Activated CD4-positive, alpha-beta T cell treated with anti-CD3 and anti-CD28 coated beads for 48 hours (primary cell): ENCODE measurements at places on chromosomes 3 and 15.

GRCh38 chr3:194011807-194012206 is 124.1 kb upstream of the HES1 start:
- DNase-seq, result no peak

DNA sequence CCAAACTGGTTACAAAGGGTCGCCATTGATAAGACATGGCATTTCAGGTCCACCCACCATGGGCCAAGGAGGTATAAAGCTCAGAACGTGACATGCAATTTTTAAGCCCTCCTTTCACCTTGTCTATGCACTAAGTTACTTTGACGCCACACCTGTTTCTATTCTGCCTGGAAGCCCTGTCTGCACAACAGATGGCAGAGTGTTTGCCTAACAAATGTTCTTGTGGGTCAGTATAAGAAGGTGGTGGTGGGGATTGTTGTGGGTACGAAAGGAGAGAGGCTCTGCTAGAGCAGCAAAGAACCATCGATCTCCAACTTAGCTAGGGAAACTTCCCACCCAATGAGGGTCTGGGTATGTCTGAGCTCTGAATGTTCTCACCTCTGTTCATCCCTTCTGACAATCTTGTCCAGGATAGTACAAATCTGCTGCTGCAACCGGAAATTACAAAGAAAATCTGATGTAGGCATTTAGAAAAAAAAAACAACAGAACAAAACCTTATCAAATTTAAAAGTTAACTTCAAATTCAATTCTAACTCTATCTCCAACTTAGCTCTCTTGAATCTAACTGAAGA is 945.0 kb upstream of the CFAP20DC start:
- DNase-seq, result no peak

DNA sequence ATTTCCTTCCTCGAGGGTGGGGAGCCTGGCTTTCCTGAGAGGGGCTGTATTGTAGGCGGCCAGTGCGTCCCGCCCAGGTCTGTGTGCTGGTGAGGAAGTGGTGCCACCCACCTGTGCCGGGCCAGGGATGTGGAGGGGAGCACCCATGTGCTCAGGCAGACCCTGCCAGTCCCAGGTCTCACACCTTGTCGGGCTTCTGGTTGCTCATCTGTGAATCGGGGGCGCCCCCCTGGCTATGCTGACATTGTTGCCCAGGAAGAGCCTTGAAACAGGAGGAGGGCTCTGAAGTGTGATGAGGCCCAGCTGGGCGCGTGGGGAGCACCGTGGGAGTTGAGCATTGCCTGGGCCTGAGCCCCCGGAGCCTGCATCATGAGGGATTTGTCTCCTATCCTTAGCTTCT is 4.8 kb downstream of the FBLN2 start:
- DNase-seq, result no peak

DNA sequence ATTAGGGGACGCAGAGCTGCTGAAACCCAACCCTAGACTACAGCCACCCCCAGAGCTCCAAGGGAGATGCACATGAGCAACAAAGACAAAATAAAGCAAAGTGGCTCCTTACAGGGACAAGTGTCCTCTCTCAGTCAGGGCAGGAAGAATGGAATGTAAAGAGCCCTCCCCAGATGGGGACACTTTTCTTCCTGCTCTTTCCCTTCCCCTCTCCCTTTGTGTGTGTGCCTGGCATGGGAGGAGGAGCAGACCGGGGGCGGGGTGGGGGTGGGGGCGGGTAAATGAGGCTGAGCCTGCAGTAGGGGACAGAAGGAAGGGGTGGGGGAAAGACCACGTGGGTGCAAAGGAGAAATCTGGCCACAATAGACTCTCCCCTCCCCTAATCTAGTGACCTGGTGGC is 37.4 kb downstream of the ACAA1 start:
- DNase-seq, result no peak

GRCh38 chr3:136939489-136939888 is 18.3 kb upstream of the IL20RB start:
- DNase-seq, result no peak

GRCh38 chr3:185076219-185076618 is 76.6 kb downstream of the C3orf70 start:
- no peak for DNase-seq

- DNase-seq, result no peak
Observed at GRCh38 chr15:77985031-77985930, 92.2 kb downstream of the TBC1D2B start.

DNA sequence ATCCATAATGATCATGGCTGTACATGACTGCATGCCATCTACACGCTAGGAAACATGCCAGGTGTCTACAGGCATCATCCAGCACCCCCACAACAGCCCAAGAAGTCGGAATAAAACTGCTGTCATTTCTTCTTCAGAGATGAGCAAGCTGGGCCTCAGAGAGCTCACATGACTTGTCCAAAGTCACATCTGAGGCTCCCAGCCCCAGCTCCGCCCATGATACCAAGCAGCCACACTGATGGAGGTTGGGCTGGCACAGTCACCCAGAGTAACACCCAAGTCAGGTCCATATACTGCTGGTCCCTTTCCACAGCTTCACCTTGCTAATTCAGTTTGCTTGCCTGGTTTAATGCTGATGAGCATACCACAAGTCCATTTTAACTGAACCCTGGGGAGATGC is 116.6 kb downstream of the SEC22A start:
- DNase-seq, result no peak

- no peak for DNase-seq
Observed at GRCh38 chr15:66820481-66821176, 118.6 kb downstream of the SMAD6 start.

GRCh38 chr15:79412429-79412828 is 19.7 kb upstream of the MINAR1 start:
- DNase-seq, result no peak

GRCh38 chr3:64539451-64540196 is 148.2 kb downstream of the ADAMTS9 start:
- no peak for DNase-seq

DNA sequence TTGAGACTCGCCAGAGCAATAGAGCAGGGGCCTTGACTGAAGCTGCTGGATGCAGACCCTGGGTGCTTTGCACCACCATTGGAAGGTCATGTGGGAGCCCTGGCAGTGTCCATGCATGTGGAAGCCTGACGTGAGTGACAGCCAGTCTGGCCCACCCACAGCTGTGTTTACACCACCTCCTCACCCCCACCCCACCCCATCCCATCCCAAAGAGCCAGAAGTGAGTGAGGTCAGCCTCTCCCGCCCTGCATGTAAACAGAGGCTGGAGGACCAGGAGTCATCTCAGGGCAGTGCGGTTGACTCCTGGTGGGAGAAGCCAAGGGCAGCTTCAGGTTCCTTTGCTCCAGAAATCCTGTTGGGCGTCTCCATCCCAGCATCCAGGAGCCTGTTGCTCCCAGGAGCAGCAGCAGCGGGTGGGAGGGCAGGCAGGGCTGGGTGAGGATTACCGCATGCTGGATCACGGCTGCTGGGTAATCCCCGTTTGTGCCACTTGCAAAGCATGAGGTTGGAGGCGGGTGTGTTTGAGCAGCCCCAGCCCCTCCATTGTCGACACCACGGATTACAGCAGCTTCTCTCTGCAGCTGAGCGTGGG is 44.6 kb downstream of the CORO2B start:
- DNase-seq, result no peak

GRCh38 chr15:85000937-85001336 is 19.3 kb downstream of the PDE8A start:
- no peak for DNase-seq

- no peak for DNase-seq
Observed at GRCh38 chr15:63500265-63501250, 3.8 kb upstream of the USP3 start.

GRCh38 chr3:42979044-42979972 is at the start of gene GASK1A:
GASK1A (plus strand) TSS chr3:42979311; CDS start chr3:42979643, 332 bp downstream.
- DNase-seq, result peak; percentile 43

GRCh38 chr3:145983101-145983500 is 177.9 kb downstream of the PLOD2 start:
- DNase-seq, result no peak

GRCh38 chr15:32899126-32899596 is 181.4 kb downstream of the GREM1 start:
- no peak for DNase-seq

DNA sequence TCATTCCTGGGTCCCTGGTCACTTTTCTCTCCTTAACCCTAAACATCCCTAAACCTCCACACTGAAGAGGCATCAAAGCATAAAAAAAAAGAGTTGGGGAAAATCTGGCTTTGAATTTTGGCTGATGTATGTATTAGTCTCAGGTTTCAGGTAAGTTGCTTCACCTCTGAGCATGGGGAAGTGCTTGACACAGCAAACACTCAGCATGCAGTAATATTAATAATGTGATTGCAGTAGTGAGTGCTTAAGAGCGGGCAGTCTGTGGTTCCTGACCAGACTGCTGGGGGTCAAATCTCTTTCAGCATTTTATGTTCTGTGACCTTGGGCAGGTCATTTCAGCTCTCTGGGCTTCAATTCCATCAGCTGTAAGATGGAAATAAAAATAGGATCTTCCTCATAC is 467.9 kb downstream of the SOX2 start:
- DNase-seq, result no peak

DNA sequence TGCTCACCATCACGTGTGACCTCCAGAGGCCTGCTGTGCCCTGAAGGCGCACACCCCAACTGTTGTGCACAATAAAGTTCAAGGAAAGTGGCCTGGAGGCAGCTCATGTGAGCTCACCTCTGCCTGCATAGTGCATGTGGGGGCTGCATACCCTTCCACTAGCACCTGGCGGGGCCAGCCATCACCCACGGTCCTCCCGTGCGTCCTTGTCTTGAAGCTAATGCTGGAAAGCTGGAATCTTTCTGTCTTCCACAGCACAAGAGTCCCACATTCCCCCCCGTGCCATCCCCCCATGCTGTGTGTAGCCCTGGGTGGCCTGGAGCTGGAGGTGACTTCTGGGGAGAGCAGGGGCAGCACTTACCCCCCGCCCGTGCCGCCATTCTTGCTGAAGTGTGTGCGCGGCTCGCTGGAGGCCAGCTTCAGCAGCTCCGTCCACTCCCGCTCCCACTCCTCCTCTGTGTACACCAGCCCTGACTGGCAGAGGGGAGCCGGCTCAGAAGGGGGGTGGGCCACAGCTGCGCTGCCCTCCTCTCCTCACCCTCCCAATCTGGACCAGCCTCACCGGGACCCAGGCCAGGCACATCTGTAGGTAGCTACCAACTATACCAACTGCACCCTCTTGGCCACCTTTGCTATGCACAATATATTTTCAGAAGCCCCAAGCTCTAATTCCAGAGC is 199.5 kb downstream of the KLF13 start:
- no peak for DNase-seq

DNA sequence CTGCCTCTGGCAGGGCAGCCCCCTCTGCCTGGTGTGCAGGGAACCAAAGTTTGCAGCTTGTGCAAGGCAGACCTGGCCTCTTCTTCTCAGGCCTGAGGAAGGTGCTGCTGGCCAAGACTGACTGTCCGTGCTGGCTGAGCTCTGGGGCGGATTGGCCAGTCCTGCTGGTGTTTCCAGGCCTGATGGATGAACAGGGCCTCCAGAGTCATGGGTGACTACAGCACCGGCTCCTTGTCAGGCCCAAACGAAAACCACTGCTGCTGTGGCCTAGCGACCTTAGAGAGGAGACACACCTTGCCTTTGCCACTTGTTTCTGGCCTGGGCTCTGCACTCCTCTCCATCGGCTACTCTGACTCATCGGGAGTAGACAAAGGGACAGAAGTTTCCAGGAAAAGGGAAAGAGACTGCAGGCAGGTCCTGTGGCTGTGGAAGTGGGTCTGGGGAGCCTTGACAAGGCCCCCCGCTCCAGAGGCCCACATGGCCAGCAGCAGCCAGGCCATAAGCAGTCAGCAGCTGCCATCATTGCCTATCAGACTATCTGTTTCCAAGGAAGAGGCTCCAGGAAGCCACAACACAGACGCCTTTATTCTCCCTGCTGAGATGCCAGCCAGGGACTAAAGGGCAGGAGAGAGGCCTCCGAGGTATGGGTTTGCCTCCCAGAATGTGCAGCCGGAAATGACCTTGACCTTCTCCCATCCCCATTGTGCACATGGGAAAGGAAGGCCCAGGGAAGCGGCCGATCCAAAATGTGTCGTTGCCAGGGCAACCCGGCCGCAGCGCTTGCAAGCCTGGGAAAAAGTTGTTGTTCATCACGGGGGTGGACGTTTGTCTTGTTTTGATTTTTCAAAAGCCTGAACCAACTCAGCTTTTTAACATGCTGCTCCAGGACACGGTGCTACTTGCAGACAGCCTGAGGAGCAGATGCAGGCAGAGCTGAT is 160.5 kb downstream of the CHSY1 start:
- no peak for DNase-seq

GRCh38 chr3:72288955-72289691 is 504.2 kb upstream of the PROK2 start:
- peak; percentile 12 for DNase-seq

DNA sequence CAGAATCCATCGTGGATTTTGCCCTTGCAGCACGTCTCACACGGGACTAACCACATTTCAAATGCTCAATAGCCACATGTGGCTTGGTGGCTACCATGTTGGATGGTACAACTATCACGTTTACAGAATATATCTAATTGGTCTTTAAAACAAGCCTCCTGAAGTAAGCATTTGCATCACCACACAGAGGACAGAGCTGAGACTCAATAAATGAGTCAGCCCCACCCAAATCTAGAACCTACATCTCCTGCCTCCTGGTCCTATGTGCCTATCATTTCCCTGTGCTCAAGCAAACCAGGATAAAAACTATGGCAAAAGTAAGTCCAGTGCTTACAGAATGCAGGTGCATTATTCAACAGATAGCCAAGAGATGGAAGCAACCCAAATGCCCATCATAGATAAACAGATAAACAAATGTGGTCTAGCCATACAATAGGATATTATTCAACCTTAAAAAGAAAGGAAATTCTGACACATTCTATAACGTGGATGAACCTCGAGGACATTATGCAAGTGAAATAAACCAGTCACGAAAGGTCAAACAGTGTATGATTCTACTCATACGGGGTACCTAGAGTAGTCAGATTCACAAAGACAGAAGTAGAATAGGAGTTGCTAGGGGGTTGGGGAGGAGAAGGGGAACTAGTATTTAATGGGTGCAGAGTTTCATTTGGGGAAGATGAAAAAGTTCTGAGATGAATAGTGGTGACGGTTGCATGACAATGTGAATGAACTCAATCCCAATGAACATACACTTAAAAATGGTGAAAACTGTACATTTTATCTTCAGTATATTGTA is 43.9 kb downstream of the SRGAP3 start:
- DNase-seq, result no peak

DNA sequence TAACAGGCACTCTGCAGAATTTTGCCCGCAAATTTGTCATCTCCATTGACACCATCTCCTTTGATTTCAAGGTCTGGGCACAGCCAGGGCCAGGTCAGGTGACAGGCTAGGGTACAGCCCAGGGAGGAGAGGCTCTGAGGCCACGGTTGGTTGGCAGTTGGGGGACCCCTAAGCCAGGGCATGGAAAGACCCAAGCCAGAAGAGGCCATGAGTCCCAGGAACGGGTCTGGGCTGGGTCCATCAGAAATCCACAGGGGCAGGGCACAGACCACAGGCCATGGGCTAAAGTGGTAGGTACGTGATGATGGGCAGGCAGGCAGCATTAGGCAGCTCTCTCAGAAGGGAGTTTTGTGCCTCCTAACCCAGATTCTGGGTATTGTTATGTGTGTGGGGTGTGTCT is 45.8 kb downstream of the SEMA3G start:
- no peak for DNase-seq

- no peak for DNase-seq
Observed at GRCh38 chr3:100525753-100526612, 33.6 kb downstream of the TMEM45A start.

- no peak for DNase-seq
Observed at GRCh38 chr15:73941871-73942635, 15.8 kb downstream of the LOXL1 start.
